ENCODE measurements at places on chromosomes 16 and 17.

- DNase-seq, result no peak
Observed at GRCh38 chr17:75531721-75532072, 6.2 kb downstream of the LLGL2 start.

GRCh38 chr17:5976251-5976650, 93.9 kb upstream of the WSCD1 start:
- no peak for DNase-seq

DNA sequence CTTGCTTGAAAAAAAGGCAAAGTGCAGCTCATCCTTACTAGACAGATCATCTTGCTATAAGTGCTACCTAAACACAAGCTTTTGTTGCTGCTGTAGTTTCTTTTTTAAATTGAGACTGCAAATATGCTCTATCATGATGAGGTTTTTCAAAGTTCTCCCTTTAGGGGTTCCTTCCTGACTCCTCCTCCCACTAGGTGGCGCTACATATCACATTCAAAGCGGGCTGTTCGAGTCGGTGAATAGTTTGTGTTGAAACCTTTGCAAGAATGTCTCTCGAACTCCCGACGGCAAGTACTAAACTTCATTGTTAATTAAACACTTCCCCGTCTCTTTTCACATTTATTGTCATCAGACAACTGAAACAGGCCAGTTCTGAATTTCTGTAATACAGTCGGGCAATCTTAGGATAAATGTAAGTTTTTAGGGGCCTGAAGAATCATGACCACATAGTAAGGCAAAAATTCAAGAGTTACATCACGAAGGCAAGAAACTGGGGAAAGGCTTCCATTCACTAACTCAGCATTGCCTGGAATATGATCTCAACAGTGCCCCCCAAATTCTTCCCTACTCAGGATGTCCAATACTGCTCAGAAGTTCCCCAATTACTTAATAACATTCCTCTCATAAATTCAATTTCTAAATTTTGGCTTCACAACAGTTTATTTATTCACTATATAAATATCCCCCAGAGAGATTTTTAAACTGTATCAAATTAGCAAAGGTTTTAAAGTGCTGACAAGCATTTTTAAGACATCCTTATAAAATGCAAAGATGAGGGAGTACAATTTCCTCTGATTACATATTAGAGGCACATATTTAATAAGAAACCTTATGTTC, 6.7 kb downstream of the HS3ST3A1 start:
- DNase-seq, result peak; percentile 83

DNA sequence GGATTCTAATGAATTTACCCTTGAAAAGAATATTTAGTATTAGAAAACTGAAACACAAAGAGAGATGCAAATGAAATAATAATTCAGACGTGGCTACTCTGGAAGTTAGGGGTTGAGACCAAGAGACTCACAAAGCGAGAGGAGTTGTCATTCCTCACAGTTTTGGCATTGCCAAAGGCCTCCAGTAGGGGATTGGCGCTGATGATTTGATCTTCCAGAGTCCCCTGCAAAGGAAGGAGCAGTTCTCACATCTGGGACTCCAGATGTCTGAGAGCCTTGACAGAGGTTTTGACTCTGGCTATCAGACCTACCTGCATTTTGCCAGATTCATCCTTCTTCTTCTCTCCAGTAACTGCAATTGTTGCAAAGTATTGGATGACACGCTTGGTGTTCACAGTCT, 6.6 kb downstream of the MYH8 start:
- DNase-seq, result no peak

DNA sequence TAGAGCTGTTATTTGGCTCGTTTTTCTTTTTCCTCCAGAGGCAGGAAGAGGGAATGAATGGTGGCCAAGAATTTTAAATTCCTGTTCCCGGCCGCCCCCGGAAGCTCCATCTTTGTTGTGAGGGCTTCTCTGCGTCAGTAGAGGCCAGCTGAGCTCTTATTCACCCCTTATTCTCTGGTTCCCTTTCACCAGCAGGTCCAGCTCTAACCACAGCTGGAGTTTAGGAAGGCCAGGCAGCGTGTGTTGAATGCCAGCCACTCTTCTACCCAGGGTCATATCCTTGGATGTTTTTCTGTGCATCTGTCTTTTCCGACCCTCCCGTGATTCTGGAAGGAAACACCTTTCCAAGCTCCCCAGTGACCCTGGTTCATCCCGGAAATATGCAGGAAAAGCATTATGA, 570.5 kb downstream of the WWOX start:
- no peak for DNase-seq

DNA sequence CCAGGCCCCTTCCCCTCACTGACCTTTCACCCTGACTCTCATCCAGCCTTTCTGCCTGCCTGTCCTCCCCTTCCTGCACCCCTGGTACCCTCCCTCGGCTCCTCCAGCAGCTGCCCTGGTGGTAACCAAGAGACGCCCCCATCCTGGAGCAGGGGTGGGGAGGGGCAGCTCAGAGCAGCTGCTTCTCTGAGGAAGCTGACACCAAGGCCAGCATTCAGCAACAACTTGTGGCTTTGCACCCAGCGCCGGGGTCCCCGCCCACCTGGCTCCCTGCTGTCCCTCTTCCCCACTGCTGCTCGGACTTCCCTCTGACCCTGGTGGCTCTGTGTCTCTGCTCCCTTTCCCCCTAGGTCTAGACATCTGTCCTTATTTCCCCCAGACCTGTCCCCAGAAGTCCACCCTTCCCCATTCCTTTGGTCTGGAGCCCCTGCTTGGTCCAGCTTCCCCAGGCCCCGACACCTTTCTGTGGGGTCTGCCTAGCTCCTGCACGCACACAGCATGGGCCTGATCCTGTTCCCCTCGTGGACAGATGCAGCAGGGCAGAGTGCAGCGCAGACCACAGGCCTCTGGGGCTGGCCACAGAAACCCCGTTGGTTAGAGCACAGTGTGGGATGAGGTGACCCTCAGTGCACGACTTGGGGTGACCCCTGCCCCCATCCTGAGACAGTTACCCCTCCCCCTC, 1.2 kb upstream of the ATP2A1 start:
- DNase-seq, result no peak

- peak; percentile 87 for DNase-seq
Observed at GRCh38 chr16:77211880-77212740, 12.9 kb downstream of the SYCE1L start.

DNA sequence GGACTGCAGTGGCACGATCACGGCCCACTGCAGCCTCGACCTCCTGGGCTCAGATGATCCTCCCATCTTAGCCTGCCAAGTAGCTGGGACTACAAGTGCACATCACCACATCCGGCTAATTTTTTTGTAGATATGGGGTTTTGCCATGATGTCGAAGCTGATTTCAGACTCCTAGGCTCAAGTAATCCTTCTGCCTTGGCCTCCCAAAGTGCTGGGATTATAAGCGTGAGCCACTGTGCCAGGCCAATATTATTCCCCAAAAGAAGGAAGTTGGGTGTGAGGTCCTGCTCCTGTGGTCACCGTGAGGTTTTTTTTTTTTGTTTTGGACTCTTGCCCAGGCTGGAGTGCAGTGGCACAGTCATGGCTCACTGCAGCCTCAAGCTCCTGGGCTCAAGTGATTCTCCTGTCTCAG, 1.5 kb downstream of the AMZ2 start:
- DNase-seq, result peak; percentile 18

DNA sequence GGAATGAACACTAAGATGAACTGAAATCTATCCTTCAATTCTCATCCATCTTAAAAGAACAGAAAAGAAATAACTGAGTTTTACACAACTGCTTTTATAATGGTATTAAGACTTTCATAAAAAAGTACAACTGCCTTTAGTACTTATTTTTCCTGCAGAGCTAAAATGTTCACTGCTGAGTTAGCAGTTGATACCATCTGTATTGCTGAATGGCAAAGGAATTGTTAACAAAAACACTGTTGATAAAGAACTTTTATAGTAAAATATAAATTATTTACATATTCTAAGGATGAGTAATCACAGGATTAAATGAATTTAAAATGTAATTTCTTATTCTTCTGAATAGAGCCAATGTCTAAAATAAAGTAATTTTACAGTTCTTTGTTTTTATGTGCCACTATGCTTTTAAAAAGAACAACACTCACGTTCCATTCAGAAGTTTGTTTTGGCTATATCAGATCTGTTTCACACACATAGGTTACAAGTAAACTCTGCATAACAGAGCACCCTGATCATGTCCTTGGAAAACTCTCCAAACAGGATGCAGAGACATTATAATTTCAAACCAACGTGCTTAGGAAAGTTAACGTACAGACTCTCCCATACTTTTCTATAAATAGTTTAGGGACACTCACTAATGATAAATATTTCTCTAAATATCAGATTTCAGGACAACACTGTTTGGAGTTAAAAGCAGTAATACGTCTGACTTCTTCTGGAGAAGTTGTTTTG, 151.1 kb downstream of the ITFG1 start:
- no peak for DNase-seq

DNA sequence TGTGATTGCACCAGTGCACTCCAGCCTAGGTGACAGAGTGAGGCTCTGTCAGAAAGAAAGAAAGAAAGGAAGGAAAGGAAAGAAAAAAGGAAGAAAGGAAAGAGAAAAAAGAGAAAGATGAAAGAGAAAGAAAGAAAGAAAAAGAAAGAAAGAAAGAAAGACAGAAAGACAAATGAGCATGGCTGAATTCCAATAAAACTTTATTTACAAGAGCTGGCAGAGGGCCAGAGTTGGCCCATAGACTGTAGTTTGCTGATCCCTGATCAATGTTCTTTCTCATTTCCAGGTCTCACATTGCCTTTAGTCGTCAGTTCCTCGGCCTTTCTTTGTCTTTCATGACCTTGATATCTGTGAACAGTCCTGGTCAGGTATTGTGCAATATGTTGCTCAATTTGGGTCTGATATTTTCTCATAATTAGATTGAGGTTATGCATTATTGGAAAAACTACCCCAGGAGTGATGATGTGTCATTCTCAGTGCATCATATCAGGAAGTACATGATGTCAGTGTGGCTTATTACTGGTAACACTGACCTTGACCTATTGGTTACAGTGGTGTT, 68.5 kb upstream of the MED9 start:
- DNase-seq, result no peak

DNA sequence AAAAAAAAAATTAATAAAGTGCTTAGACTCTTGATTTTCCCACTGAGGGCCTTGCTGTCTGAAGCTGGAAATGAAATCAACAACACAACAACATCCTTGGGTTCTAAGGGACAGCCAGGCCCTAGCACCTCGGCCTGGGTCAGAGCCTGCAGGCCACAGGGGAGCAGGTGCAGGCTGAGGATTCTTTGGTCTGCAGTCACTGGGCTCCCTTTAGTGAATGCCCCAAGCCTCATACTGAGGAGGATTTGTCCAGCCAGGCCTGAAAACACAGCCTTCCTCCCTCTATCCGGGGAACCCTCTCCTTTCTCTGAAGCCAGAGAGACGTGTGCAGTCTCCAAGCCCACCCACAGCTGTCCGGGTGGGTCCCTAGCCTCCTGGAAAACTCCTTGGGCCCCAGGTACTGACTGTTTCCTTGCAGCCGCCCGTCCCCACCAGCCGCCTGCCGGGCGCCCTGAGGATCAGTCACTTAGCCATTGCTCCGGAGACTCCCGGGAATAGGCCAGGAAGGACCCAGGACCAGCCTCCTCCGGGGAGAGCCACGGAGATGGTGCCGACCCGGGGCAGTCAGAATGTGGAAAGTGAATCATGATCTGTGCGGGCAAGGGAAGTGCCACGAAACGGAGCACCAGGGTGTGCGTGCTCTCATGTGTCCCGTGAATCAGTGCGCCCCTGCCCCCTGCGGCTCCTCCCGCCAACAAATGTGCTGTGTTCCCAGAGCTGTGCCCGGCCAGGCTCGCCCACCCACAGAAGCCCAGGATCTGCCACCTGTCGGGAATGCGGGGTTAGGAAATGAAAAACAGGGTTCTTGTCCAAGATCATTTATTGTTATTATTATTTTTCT, 91.0 kb downstream of the RTN4RL1 start:
- no peak for DNase-seq

DNA sequence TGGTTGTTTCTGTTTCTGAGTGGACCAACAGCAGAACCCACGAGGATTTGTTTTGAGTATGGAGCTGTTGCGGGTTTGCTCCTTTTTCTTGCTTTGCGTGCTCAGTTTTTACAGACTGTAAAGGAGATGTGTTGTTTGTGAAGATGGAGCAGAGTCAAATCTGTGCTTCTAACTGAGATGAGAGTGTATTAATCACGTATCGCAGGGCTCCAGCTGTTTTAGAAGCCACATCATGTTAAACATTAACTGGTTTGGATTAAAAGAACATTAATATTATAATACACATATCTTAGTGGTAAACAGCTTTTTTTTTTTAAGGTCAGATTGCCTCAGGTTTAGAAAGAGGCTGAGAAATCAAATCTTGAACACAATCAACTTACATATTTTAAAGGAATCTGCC, 69.4 kb downstream of the YPEL2 start:
- no peak for DNase-seq

GRCh38 chr16:75219838-75220237, 1.1 kb downstream of the CTRB1 start:
- DNase-seq, result no peak

All from CD4-positive, alpha-beta T cell treated with Interleukin-17A for 4 hours (primary cell).